Activated T-helper 2 cell treated with anti-CD3 and anti-CD28 coated beads, Interferon-gamma antibody, Interleukin-2, Interleukin-4, amounts not matched to agents 10 μg/mL and 5 μg/mL and 100 μg/mL, durations not matched to agents 14 hours and 24 hours and 36 hours (primary cell): ENCODE measurements at places on chromosomes 6 and 20. TPM values are rescaled to one million over a fixed set of nuclear protein-coding genes. Genes with fewer than 3 reads are reported as not detected.

Gene IL17A
- total RNA-seq, result 0.18 TPM in 1 of 2 replicates, not detected in the other

DNA sequence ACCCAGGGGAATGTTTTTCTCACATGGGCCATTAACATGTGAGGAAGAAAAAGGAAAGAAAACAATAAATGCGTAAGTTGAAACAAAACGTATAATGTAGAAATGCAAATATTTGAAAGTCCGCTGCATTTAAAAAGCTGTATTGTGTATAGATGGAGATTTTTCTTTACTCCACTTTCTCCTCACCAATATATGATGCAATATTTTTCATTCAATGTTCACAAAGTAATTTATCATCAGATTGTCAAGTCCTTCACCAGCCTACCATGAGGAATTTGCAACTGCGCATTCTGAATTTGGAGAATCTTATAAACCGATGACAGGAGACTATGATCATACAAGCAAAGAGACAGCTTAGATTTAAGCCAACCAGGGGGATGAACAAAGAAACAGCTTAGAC, 69.9 kb downstream of the SOD2 start:
- H3K36me3 ChIP-seq, result no peaks in the 10 kb centered on the region
- no peak for DNase-seq
- H3K4me1 ChIP-seq, result no peaks in the 10 kb centered on the region
- no peak overlapping the region for H3K4me3 ChIP-seq
- H3K27ac ChIP-seq, result no peak overlapping the region
- H3K27me3 ChIP-seq, result peaks cover 9% of the 10 kb centered on the region

DNA sequence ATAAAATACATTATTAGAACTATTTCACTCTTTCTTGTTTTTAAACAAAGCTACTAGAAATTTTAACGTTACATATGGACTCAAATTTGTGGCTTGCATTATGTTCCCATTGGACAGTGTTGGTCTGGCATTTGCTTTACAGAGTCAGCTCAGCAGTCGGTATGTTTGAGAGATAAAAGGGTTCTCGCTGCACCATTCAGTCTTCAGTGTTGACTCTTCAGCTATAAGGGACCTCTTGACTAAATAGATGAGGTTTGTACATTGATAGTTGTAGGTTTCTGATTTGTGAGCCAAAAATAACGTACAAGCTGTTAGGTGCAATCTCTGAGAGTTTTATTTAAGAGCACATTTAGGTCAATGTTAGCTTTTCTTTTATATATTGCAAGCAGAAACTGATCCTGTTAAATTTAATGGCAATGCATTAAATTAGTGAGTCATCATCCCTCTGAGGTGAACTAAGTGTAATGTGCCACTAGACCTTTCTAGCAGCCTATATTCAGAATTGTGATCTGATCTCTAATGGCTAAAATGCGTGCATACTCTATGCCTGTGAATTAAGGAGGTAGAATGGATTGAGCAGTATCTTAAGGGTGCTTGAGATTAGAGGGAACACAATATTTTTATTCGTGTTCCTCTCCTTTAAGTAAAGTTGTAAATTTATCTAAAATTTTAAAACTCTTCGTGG, 485.6 kb upstream of the SYNCRIP start:
- H3K27me3 ChIP-seq, result no peaks in the 10 kb centered on the region
- H3K36me3 ChIP-seq, result no peaks in the 10 kb centered on the region
- DNase-seq, result no peak
- no peak overlapping the region for H3K27ac ChIP-seq

GRCh38 chr6:67914419-67914818, 720.7 kb upstream of the ADGRB3 start:
- H3K4me1 ChIP-seq, result no peaks in the 10 kb centered on the region
- no peak overlapping the region for H3K4me3 ChIP-seq
- no peak overlapping the region for H3K27ac ChIP-seq
- no peaks in the 10 kb centered on the region for H3K36me3 ChIP-seq
- no peaks in the 10 kb centered on the region for H3K27me3 ChIP-seq
- no peak for DNase-seq

DNA sequence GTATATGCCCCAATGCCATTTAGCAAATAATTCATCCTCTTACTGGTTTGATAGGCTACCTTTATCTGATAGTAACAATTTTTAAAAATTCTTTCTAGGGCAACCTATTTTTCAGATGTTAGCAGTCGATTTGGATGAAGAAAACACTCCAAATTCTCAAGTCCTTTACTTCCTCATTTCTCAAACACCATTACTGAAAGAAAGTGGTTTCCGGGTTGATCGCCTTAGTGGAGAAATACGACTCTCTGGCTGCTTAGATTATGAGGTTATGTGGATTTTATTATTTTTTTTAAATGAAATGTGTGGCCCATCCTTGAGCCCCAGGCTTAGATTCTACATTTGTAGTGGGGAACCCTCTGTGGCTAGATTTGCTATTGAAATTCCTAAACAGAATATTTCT, 26.3 kb downstream of the CDH26 start:
- H3K4me1 ChIP-seq, result peaks cover 2% of the 10 kb centered on the region
- DNase-seq, result no peak
- H3K36me3 ChIP-seq, result no peaks in the 10 kb centered on the region
- H3K27me3 ChIP-seq, result no peaks in the 10 kb centered on the region
- no peak overlapping the region for H3K4me3 ChIP-seq
